ENCODE measurements at places on chromosomes 13 and 19. TPM values are rescaled to one million over a fixed set of nuclear protein-coding genes. Genes with fewer than 3 reads are reported as not detected.

Gene CPB2
- 0.13 TPM for total RNA-seq

DNA sequence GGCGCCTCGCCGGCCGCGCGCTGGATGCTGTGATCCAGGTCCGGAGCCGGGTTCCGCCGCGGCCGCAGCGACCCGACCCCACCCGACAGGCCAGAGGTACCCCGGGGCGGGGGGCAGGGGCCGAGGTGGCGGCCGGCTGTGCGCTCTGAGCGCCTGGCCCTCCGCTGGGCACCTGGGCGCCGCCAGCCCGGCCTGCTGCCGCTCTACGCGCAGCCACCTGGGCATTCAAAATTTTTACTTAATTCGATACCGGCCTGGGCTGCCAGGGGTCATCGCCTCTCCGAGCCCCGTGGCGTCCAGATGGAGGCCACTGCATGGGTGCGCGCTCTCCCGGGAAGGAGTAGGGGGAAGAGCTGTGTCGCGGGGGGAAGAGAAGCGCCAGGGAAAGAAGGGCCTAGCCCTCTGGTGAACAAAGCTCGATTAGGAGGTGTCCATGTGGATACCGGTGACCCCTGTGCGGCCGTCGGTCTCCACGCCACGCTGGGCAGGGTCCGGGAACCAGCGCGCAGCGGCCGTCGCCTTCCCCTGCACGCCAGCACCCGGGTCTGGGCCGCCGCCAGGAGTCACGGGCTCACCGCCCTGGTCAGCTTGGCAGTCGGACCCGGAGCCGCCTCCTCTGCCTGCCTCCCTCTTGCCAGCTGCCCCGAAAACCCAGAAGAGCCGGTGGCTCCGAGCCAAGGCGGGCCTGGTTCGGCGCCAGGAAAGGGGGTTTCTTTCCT lies 666 bp downstream of the BIVM start:
- DNase-seq = peak; percentile 23

DNA sequence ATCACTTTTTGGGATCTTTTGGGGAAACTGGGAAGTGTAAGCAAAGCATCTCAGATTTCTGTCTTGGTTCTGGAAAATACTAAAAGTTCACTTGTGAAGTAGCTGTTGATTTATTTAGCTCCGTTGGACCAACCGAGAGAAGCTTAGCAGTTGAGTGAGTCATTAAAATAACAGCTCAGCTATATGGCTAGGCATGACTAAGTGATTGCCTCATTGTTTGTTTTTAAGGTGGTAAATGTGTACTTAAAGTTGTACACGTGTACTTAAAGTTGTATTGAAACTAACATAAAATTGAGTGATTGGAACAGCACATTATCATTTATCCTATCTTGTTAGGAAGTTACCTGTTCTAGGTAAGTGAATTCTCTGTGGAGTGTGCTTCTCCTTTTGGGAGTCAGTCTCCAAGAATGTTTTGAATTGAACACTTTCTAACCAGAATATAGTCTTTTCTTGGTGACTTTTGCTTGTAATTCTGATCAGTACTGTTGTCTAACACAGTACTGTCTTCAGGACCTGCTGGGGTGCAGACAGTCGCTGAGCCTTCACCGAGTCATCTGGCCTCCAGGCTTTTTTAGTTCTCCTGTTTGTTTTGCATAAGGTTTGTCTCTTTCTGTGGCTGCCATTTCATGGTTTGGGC lies 2.9 kb upstream of the DCUN1D2 start:
- peak; percentile 66 for DNase-seq

Gene ZNF541
- total RNA-seq = 0.04 TPM

GRCh38 chr13:93726173-93726957 lies 499.8 kb downstream of the GPC6 start:
- DNase-seq = no peak

DNA sequence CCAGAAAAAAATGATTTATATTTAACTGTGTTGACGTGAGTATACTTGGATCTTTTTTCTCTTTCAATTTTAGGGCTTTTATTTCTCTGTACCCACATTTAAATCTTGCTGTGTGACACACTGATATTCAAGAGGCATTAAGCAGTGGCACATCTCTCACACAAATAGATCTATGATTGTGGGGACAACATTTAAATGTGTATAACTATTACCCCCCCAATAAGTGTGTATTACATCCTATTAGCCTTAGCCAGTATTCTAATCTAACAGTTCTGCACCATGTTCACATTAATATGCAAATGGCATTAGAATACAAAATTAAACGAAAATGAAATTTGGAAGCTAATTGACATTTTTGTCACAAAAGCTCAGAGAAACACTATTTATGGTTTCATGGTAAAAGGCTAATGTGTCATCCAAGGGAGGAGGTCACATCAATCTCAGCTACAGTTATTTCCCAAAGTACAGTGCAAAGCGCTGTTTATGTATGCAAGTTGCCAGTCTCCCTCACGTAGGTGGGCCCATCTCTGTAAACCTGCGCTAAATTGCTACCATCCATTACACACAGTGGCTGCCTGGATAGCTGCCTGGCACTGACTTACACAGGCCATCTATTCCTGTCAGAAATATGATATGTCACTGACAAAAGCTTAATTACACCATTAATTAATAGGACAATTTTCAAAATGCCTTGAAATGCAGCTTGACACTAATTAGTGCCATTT lies 984.7 kb upstream of the PCDH9 start:
- no peak for DNase-seq

DNA sequence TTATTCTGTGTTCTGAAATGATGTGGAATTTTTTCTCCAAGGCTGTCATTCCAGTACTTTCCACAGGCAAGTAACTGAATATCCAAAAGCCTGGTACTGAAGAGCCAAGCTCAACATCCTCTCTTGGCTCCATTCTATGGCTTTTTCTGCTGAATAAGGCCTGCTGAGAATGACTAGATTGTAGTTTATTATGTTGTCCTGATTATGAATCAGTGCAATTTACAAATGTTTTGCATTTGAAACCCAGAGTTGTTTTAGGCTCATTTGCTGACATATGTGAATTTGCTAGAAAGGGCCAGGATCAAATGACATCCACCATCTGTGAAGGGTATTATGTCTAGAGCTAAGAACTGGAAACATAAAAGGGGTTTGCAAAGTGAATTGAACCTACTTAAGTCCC lies 596.6 kb downstream of the KCTD12 start:
- no peak for DNase-seq

GRCh38 chr13:43019811-43020210 lies 3.6 kb upstream of the DNAJC15 start:
- no peak for DNase-seq

DNA sequence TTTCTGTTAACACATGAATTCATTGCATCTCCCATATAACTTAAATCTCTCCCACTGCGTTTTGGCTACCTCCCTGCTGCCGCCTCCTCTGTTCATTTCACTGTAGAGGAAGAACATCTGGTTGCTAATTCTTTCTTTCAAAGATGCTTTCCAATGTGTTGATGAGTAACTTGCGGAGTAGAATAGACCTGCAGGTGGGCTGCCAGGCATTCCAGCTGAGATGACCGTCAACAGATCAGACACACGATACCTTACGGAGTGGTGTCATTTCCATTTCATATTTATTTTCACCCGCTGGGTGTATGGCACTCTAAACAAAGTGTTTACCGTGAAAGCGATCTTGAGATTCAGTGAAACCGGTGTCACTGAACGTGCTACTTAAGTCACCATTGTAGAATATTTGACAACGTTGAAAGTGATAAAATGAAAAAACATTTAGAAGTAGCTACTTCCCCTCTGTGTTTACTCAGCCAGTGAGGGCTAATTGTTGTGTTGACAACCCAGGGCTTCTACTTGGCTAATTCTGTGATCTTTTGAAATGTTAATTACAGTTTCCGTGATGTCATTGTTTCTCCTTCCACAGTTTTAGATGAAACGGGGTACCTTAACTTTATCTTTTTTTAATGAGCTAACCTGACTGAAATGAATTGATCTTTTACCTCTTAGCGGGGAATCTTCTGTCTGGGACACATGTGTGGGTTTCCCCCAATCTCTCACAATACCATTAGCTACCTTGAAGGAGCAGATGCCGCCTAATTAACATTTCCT lies 228.5 kb upstream of the ARGLU1 start:
- no peak for DNase-seq

DNA sequence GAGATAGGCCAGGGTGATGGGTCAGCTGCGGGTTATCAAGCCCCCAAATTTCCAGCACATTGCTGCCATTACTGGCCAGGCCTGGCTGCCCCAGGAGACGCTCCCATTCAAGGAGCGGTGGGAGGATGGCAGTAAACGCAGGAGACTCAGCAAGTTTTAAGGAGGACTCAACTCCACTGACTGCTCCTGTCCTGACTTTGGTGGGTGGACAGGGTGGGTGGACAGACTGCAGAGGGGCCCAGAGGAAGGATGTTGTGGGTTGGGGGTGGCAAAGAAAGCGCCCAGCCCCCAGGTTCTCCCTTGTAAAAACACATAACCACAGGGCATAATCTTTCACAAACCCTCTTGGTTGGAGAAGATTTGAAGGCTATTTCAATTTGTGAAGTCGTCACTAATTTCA lies 4.4 kb downstream of the GJB6 start:
- DNase-seq = no peak

DNA sequence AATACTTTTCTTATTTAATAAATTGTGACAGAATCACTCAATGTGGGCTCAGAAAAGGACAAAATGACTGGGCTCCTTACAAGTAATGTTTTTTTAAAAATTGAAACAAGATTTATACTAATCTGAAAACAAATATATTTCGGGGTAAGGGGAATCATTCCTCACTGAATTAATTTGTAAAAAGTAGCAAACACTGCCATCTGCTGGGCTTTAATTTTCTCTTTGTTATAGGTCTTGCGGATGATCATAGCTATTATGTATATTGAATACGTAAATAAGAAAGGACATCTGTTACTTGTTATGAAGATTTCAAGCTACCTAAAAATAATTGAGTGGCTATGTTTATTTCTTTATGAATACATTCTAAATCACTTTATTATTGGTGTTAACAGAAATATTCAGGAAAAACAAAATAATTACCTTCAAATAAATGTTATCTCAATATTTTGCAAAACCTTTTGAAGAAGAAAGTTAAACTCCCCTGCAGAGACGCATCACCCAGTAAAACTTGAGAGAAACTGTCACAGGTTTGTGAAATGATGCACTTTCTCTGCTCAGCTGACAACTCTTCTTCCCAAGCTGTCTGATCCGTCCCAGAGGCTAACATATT lies 17.8 kb upstream of the ENOX1 start:
- peak; percentile 8 for DNase-seq

GRCh38 chr19:887072-887471 lies 5.9 kb downstream of the MED16 start:
- DNase-seq = no peak

Gene LIG4
- 4.0 TPM for total RNA-seq

Gene ZNF578
- total RNA-seq = not detected

Gene C19orf85
- not detected for total RNA-seq

DNA sequence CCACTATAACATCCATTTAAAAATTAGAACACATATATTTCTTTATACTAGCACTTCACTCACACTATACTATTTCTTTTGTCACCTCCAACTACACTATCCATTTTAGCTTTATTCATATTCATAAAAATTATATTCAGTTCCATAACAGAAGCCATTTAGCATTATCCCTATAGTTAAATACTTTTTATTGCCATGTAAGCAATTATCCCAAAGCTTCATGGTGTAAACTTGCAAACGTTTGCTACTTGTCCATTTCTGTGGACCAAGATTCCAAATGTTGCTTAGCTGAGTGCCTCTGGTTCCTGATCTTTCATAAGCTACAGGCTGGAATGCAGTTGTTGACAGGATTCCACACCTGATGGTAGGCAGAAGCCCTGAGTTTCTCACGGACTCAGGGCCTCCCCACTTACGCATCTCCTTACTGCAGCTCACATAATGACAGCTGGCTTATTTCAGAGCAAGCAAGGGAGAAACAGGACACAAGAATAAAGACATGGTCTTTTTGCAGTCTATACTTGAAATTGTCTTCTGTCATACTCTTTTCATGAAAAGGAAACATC lies 1584.8 kb downstream of the SLITRK5 start:
- DNase-seq = no peak

DNA sequence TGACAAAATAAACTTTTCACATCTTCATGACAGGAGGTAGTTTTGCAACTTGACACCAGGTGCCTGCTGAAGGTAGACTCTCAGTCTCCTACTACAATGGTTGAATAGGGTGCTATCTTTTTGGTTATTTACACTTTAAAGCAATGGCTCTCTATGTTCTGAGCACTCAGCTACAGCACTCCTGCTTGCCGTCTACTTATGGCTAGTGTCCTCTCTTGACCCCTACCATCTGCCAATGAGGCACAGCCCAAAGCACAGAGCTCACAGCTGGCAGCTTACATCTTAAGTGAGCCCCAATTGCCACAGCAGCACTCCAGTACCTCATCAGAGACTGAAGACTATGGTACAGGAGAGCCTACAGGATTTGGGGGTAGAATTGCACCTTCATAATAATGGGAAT lies 11.4 kb downstream of the ZNF708 start:
- DNase-seq = no peak

Gene PLIN3
- 75.6 TPM for total RNA-seq

Gene IL12RB1
- total RNA-seq = 0.09 TPM

Gene ZNF723
- total RNA-seq = not detected

GRCh38 chr19:54955376-54955775 lies 8.0 kb upstream of the NLRP7 start:
- no peak for DNase-seq

DNA sequence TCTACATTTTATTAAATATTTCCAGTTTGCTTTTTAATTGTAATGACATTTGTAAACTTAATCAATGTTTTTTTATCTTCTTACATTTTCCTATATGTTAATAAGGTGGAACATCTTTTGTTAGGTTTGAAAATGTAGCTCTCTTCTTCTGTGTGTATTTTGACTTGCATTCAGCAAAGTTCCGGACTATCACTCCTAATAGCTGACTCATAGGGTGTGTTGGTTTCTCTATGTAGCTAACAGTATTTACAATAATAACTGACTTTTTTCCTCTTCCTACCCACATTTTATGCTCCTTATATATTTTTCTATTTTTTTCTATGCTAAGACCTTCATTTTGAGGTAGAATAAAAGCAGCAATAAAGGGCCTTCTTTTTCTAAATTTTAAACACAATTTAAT lies 28.1 kb downstream of the MYO16 start:
- no peak for DNase-seq

- DNase-seq = no peak
Measured at GRCh38 chr13:60155978-60156377, 7.8 kb downstream of the DIAPH3 start.

DNA sequence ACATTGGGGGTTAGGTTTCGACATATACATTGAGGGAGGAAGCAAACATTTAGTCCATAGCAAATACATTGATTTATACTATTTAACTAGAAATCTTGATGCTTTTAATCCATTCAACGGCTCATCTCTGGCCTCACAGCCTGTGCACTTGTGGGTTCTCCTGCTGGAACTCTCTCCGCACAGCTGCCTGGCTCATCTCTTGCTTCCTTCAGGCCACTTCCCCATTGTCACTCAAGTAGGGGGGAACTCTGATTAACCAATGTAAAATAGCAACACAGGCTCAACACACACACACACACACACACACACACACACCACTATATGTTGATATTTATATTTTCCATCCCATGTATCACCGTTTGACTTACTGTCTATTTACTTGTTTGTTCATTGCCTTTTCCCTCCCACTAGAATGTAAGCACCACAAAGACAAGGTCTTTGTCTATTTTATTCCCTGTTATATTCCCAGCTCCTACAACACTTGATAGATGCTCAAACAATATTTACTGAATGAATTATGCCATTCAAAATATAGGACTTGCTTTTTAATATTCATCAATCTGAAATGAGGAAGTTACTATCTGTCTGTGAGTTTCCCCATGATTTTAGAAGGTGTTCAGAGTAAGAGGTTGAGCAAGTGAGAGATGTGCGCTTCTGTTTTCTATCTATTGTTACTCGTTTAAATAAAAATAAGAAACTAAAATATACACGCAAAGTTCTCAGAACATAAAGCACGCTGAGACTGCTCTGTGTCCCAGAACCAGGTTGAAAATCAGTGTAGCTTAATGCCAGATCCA lies 29.8 kb upstream of the PABPC3 start:
- DNase-seq = no peak

Gene ZNF83
- 37.9 TPM for total RNA-seq

Gene ADPRHL1
- 0.54 TPM for total RNA-seq
